Activated T-helper 17 cell treated with anti-CD3 and anti-CD28 coated beads, Interleukin-2, amount 50 U/mL, for 72 hours (primary cell): ENCODE measurements at places on chromosomes 7 and 10. TPM values are rescaled to one million over a fixed set of nuclear protein-coding genes. Genes with fewer than 3 reads are reported as not detected.
A peak's percentile ranks its signal among the peaks of the same experiment; 100 is the strongest.

DNA sequence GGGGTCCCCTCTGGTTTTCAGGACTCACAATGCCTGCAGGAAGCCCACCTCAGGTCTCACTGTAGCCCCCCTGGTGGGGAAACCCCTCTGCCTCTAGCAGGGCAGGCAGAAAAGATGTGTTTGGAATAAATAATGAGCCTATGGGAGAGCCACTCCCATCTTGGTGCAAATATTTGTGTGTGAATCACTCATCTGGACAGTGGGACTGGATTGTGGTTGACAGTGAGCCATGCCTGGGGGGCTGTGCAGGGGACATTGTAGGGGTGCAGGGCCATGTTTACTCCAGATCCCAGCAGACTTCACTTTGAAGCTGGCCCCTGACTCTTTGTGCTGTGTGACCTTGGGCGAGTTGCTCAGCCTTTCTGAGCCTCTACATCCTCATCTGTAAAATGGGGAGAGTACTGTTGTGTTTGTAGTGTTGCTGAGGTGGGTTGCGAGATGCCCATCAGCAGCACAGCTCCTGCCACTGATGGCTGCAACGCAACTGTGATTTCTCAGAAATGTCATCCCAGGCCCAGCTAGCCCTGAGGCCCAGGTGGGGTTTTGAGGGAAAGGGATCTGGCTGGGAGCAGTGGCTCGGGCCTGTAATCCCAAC lies 20.7 kb downstream of the GTF2IRD1 start:
- ATAC-seq: no peak

DNA sequence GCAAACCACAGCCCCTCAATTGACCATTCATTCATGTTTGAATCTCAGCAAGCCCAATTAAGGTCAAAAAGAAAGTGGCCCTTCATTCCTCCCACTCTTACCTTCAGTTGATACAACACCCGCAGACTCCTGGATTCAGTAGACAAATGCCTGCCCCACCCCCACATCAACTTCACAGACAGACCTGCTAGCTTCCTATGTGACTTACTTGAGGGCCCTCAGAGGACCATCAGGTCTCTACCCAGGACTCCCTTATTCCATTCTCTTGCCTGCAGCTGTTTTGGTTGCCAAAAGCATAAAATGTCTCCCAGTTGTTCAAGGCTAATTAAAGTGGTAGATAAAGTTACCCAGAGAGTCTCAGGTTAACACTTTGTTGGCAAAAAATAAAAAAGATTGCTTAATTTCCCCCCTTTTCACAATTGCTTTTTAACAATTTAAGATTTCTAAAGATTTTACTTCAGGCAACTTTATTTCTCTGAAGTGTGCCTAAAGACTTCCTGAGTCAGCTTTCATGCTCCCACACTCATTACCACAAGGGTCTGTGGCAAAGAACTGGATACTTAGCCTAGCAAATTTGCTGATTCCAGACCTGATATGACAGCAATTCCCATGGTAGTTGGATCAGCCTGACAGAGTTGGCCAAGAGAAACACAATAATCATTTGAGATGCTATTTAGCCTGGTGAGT lies 3.3 kb upstream of the MTERF1 start:
- no peak for ATAC-seq

The GIMAP6 gene
- total RNA-seq: 57.3 TPM

- peak; percentile 28 for ATAC-seq
Measured at GRCh38 chr10:116147147-116147905, 125.7 kb downstream of the GFRA1 start.

DNA sequence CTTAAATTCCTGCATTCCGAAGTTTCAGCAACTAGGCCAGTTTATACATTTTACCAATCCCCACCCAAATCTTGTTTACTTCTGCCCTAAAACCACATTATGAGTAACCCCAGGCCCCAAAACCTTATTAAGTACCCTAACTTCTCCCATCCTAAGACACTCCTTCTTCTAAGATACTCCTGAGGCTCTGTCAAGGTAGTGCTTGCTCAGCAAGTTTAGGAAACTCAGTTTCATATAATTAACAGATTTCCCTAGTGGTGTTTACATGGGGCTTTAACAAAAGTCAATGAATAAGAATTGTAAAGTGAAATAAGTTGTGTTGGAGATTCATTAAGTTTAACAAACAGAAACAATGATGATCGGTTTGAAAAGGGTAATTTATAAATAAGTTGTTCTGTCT lies 77.8 kb downstream of the CPEB3 start:
- ATAC-seq: no peak

DNA sequence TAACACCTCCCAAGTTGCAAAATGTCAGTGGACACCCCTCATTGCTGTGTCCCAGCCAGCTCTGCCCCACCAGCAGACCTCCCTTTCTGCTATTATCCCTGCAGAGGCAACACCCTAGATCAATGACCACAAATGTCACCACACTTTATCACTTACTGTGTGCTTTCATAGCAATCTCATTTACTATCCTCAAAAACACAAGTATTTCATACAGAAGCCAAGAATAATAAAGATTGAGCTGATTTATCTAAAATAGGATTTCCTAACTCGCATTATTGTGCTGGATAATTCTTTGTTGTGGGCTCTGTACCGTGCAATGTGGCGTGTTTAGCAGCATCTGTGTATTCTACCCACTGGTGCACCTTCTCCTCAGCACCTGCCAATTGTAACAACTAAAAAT lies 13.2 kb upstream of the ABCB5 start:
- no peak for ATAC-seq

The LRRN3 gene
- 30.4 TPM for total RNA-seq

- peak; percentile 57 for ATAC-seq
Measured at GRCh38 chr10:3538656-3539531, 246.1 kb downstream of the KLF6 start.

- no peak for ATAC-seq
Measured at GRCh38 chr7:97089771-97090170, 27.7 kb upstream of the SDHAF3 start.
